IMR-90 (cell line): ENCODE measurements at places on chromosomes 4 and X. TPM values are rescaled to one million over a fixed set of nuclear protein-coding genes. Genes with fewer than 3 reads are reported as not detected.

Gene GLRB
- 3.0 and 3.9 TPM in 2 replicates for total RNA-seq

Gene HAND2
- total RNA-seq, result 0.36 and 0.56 TPM in 2 replicates

Gene SLC26A1
- not detected in 2 replicates for total RNA-seq

Gene TMPRSS11F
- not detected in 2 replicates for total RNA-seq

Gene INPP4B
- 13.3 and 14.0 TPM in 2 replicates for total RNA-seq

Gene LDB2
- total RNA-seq, result 92.8 and 116 TPM in 2 replicates

Gene TBC1D8B
- total RNA-seq, result 10.4 and 14.4 TPM in 2 replicates

Gene ABLIM2
- total RNA-seq, result under 0.01 TPM in 2 replicates

Gene ZFP42
- not detected in 2 replicates for total RNA-seq

DNA sequence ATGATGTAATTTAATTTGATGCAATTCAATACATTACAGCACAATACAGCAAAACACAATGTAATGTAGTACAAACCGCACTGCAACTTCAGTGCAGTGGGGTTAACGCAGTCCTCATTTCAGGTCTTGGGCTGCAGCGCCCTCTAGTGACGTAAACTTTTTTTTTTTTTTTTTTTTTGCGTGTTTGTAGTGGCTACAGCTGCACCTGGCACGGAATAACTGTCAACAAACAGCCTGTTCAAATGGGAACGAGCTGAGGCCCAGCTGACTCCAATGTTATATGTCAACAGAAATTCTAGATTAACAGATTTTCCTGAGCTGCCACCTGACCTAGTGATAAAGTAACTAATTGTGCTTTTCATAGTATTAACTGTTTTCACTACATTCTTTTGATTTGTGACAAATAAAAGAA lies 33.5 kb upstream of the RASSF6 start:
- peaks cover 3% of the 10 kb centered on the region; the same call in 1 of the 2 replicates for H3K27me3 ChIP-seq
- no peak overlapping the region for H3K27ac ChIP-seq
- H3K36me3 ChIP-seq, result no peaks in the 10 kb centered on the region
- H3K4me3 ChIP-seq, result no peak overlapping the region
- no peaks in the 10 kb centered on the region for H3K4me1 ChIP-seq
- peak; percentile 62 for DNase-seq

- H3K27me3 ChIP-seq, result no peaks in the 10 kb centered on the region
- no peak for DNase-seq
- no peaks in the 10 kb centered on the region for H3K4me1 ChIP-seq
- no peaks in the 10 kb centered on the region for H3K36me3 ChIP-seq
- no peak overlapping the region for H3K27ac ChIP-seq
- H3K4me3 ChIP-seq, result no peak overlapping the region
Measured at GRCh38 chr4:101615652-101616051, 174.9 kb upstream of the BANK1 start.

DNA sequence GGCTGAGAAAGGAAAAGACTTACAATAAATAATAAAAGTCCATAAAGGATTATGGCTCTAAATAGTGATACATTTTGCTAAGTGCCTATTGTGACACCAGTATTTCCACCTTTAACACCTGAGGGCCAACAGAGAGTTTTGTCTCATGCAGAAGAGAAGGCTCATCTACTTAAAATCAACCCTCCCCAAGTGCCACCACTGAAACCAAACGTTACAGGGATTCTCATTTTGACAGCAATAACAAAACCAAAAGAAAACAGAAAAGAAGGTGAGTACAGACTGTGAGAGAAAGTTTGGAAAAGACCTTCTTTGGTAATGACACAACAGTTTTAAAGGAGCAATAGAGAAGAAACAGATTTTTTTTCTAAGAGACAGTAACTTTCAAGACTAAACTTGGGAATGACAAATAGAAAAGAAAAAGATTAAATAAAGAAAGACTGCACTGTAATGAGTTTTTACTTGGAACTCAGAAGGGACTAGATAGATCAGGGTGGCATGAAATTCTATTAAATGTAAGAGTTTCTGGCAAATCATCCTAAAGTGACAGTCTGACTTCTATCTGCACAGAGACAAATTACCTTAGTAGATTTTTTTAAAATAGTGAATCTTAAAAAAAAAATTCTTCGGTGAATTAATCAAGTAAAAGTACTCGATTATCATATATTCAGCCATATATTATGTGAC lies 109.7 kb downstream of the ZNF827 start:
- no peak for DNase-seq
- no peak overlapping the region for H3K4me3 ChIP-seq
- H3K27ac ChIP-seq, result no peak overlapping the region
- H3K36me3 ChIP-seq, result peaks cover 9% of the 10 kb centered on the region
- H3K4me1 ChIP-seq, result no peaks in the 10 kb centered on the region

DNA sequence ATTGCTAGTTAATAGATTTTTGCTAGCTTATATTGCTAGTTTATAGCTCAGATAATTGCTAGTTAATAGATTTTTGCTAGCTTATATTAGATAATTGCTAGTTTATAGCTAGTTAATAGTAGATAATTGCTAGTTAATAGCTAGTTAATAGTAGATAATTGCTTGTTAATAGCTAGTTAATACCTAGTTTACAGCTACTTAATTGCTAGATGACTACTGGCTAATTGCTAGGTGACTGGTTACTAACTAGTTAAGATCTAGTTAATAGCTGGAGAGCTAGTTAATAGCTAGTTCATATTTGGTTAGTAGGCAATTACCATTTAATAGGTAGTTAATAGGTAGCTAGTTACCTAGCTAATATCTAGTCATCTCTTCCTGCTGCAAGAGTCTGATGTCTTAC lies 633.8 kb upstream of the CT83 start:
- no peaks in the 10 kb centered on the region for H3K36me3 ChIP-seq
- no peaks in the 10 kb centered on the region for H3K27me3 ChIP-seq
- H3K4me1 ChIP-seq, result no peaks in the 10 kb centered on the region
- no peak overlapping the region for H3K4me3 ChIP-seq
- no peak for DNase-seq
- no peak overlapping the region for H3K27ac ChIP-seq

DNA sequence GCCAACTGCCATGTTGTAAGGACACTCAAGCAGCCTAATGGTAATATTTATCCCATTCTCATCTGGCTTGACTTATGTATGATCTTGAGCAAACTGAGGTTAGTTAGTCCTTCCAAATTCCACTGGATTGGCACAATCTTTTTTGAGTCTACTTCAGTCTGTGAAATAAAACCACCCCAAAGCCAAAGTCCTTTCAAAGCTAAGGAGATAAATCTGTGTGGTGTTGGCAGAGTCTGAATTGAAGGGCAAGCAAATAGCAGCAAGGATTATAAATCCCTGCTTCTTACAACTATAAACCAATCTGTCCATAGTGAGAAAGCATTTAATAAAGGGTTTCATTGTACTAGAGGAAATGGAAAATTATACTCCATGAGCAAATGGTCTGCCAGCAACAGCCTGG lies 233.9 kb upstream of the GLRA2 start:
- H3K4me1 ChIP-seq, result no peaks in the 10 kb centered on the region
- no peak overlapping the region for H3K27ac ChIP-seq
- DNase-seq, result no peak
- no peak overlapping the region for H3K4me3 ChIP-seq

GRCh38 chr4:188408244-188409030 lies 269.2 kb downstream of the TRIML1 start:
- H3K4me3 ChIP-seq, result no peak overlapping the region
- no peaks in the 10 kb centered on the region for H3K27me3 ChIP-seq
- DNase-seq, result peak; percentile 75
- peak overlapping the region; percentile 93 for H3K27ac ChIP-seq
- peaks cover 8% of the 10 kb centered on the region for H3K4me1 ChIP-seq
- H3K36me3 ChIP-seq, result no peaks in the 10 kb centered on the region

- no peak overlapping the region for H3K27ac ChIP-seq
- H3K4me3 ChIP-seq, result no peak overlapping the region
- H3K27me3 ChIP-seq, result no peaks in the 10 kb centered on the region; the same call in 1 of the 2 replicates
- no peaks in the 10 kb centered on the region for H3K4me1 ChIP-seq
- no peaks in the 10 kb centered on the region for H3K36me3 ChIP-seq
- DNase-seq, result peak; percentile 55
Measured at GRCh38 chr4:159455675-159456237, 352.9 kb downstream of the RAPGEF2 start.

- peaks cover 21% of the 10 kb centered on the region for H3K4me1 ChIP-seq
- H3K27ac ChIP-seq, result no peak overlapping the region
- peaks cover 33% of the 10 kb centered on the region for H3K36me3 ChIP-seq
Measured at GRCh38 chr4:2662598-2662997, 93.5 kb downstream of the TNIP2 start.

DNA sequence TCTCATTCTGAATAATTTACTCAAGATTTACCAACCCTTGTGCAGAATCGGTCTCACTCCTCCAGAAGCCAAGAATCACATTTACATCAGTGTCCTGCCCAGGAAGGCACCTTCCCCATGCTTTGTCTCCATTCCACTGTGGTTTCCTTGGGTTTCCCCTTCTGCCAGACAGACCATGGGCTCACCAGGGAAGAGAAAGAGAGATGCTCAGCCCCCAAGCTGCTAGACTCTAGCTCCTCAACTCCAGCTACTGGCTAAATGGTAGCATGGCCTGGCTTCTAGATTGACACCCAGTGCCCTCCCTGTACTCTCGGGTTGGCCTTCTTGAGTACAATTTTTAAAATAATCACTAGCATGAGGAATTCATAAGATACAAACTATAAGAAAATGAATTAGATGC lies 12.9 kb downstream of the TLR10 start:
- no peaks in the 10 kb centered on the region for H3K4me1 ChIP-seq
- no peak for DNase-seq
- no peaks in the 10 kb centered on the region for H3K36me3 ChIP-seq
- H3K27ac ChIP-seq, result no peak overlapping the region

DNA sequence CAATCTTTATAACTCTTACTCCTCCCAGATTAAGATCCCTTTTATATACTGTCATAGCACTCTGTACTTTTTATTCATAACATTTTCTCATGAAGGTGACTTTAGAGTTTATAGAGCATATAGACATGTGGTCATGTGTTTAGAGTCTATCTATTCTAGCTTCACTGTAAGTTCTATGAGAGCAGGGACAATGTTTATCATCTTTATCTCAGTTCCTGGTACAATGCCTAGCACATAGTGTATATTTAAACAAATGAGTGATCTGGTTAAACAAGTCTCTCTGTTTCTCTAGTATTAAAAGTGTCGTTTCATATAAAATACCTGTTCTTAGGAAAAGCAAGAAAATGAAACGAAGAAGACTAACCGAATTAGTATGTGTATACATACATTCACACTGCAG lies 3.2 kb downstream of the CXCL6 start:
- DNase-seq, result no peak
- no peaks in the 10 kb centered on the region for H3K36me3 ChIP-seq
- H3K27ac ChIP-seq, result no peak overlapping the region
- H3K4me1 ChIP-seq, result 0 out of 2 replicates have a peak, but pooled peaks cover 2% of the 10 kb centered on the region

GRCh38 chr4:29310252-29310651 lies 1409.9 kb upstream of the PCDH7 start:
- H3K27ac ChIP-seq, result no peak overlapping the region
- H3K36me3 ChIP-seq, result no peaks in the 10 kb centered on the region
- no peaks in the 10 kb centered on the region for H3K4me1 ChIP-seq

DNA sequence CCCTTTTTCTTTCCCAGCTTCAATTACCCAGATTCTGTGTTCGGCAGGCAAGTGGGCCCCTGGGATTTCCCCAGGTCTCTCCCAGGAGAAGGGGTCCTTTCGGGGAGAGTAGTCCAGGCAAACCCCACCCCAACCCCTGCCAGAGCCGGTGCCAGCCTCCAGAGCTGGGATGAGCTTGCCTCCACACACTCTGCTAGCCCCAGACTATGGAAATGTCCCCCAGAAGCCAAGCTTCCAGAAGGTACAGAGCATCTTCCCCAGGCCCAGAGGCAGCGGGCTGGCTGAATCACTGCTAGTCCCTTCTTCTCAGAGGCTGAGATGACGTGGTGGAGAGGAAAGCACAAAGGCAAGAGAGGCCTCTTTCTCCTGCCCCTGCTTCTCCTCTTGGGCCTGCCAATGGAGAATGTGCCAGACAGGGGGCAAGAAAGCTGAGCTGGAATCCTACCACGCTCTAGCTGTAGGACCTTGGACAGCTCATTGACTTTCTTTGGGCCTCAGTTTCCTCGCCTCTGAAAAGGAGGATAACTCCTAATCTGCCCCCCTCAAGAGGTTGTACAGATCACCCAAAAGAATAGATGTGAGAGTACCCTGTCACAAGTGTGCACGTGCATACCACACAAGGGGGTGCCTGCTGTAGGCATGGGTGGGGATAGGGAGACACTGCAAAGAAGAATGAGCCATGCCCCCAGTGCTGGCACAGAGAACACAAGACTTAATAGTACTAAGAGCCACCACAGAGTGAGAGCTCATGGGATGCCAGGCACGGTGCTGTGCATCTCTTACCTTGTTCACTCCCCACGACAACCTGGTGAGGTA lies 2.1 kb downstream of the SASH3 start:
- peaks cover 22% of the 10 kb centered on the region for H3K27me3 ChIP-seq
- H3K36me3 ChIP-seq, result no peaks in the 10 kb centered on the region
- no peaks in the 10 kb centered on the region for H3K4me1 ChIP-seq
- H3K27ac ChIP-seq, result no peak overlapping the region
- no peak overlapping the region for H3K4me3 ChIP-seq

DNA sequence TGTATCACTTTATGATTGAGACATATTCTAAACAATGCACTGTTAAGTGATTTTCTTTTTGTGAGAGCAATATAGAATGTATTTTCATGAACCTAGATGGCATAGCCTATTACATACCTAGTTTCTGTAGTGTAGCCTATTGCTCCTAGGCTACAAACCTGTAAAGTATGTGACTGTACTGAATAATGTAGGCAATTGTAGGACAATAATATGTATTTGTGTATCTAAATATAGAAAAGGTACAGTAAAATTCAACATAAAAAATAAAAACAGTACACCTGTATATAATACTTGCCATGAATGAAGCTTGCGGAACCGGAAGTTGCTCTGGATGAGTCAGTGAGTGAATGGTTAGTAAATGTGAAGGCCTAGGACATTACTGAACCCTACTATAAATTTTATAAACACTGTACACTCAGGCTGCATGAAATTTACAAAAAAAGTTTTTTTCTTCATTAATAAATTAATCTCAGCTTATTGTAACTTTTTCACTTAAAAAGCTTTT lies 106.7 kb downstream of the VSIG4 start:
- DNase-seq, result no peak
- H3K4me3 ChIP-seq, result no peak overlapping the region
- H3K27me3 ChIP-seq, result no peaks in the 10 kb centered on the region
- H3K4me1 ChIP-seq, result no peaks in the 10 kb centered on the region

DNA sequence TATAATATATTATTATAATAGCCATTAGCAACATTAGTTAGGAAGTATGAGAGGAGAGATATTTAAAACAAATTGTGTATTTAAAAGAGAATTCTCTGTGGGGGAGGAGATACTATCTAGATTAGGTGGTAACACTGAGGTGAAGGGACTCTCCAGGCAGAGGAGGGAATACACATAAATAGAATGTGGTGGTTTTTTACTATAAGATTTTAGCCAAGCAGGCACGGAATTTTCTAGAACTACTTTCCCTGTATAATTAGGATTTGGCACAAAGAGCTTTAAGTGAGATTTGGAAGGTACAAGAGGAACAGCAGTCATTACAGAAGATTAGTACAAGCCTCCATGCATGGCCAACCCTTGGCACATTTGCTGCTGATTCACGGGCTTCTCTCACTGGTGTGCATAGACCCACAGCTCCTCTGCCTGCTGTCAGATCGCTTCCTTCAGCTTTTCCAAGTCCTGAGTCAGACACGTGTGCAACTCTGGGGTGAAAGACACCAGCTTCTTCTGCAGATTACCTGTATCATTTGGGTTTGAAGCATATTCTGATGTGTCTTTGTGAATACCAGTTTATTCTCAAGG lies 685.5 kb downstream of the KCTD8 start:
- H3K4me3 ChIP-seq, result no peak overlapping the region
- H3K27ac ChIP-seq, result no peak overlapping the region
- H3K27me3 ChIP-seq, result no peaks in the 10 kb centered on the region
